Fibroblast of skin of scalp (primary cell): ENCODE measurements at places on chromosomes 3 and 15.
A peak's percentile ranks its signal among the peaks of the same experiment; 100 is the strongest.

DNA sequence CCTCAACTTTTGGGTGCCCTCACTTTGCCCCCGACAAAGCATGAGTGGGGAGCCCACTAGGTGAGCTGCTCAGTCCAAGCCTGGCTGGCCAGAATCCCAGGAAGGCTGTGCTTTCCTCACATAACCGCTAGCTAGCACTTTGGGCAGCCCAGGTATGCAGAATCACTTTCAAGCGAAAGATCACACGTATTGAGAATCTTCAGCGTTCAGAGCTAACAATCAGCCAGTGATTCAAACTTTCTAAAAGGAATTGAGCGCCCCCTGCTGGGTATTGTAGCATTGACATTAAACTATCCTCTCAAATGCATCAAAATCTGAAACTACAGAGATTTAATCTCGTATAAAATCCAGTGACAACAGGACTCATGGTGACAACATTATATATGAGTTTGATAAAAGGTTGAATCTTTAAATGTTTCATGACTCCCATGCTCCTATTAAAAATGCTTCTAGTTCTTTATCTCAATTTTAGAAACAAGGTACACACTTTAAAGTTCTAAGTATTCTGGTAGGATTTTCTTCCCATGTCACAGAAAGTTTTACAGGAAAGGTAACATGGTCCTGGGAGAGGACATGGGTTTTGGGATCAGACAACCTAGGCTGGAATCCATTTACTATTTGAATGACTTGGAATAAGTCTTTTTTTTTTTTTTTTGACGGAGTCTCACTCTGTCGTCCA lies 11.8 kb downstream of the ANAPC13 start:
- peak; percentile 85 for DNase-seq

DNA sequence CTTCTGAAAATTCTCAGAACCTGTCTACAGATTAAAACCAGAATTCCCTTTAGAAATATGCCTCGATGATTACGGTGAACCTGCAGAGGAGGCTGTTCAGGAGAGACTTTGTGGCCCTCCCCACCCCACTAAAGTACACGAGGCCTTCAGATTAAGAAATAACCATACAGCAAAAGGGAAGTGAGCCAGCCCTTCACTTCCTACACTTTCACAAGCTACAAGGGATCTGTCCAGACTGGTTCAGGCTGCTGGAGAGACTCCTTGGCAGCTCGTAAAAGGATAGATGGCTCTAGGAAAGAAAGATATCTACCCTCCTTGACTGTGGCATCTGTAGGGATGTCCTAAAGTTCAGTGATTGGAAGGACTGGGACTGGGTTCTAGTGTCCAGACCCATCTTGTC lies 102.6 kb downstream of the ALDH1A2 start:
- no peak for DNase-seq

GRCh38 chr3:8963137-8963853 lies at the start of gene RAD18:
Gene RAD18 (minus strand): TSS chr3:8963472. CDS start chr3:8963385, 87 bp downstream.
- DNase-seq = peak; percentile 93

DNA sequence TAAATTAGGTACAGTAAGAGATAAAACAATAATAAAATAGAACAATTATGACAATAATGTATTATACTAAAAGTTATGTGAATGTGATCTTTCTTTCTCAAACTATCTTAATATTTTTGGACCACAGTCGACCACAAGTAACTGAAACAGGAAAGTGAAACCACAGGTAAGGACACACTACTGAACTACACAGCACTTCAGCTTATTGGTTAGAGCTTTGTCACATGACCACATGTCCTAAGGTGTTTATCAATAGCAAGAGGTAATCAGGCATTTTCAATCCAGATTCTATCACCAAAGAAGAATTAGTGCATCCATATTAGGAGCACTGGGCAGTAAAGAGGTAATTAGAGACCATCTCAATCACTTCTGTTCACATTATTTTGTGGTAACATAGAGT lies 392.8 kb downstream of the RSL24D1 start:
- DNase-seq = no peak

DNA sequence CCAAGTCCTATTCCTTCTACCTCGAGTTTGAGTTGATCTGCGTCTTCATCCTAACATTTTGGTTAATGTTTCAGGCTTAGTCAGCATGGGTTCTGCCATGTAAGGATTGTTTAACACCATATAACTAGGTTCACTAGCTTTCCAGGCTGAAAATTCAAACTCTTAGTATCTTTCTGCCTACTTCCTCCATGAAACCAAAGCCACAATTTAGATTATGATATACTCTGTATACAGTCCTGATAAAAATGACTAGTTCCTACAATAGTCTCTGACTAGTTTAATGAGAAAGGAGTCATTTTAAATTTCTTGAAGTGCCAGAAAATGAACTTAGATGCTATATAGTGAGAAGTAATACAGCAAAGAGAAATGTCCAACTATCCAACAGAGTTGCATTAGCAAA lies 6.6 kb upstream of the BTLA start:
- DNase-seq = no peak

DNA sequence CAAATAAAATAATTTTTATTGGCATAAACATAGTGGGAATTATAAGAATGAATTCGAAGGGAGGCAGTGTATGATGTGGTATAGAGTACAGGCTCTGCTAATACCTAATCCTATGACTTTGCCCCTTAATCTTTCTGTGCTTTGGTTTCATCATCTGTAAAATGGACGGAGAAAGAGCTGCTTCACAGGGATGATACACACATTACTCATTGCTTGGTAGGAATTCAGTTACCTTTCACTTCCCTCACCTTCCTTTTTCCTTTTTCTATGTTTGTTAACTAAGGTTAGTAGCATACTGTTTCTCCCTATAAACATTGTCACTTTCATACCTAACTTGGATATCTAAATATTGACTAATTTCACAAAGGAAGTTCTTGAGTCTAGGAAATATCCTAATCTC lies 36.2 kb downstream of the LEKR1 start:
- DNase-seq = no peak

DNA sequence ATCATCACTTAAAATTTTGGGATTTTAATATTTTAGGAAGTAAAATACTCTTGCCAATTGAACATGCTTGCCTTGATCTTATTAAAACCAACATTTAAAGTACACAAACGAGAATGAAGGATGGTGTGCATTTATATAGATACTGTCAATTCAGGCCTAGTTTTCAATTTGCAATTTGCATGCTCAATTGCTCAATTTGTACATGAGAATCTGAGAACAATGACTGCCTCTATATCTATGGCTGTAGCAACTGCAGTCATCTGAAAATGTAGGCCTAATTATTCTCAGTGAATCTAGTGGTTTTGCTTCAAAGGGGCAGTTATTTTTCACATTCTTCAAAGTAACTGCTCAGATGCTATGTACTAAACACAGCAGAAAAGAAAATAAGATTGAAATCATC lies 18.8 kb downstream of the ZBBX start:
- DNase-seq = no peak

DNA sequence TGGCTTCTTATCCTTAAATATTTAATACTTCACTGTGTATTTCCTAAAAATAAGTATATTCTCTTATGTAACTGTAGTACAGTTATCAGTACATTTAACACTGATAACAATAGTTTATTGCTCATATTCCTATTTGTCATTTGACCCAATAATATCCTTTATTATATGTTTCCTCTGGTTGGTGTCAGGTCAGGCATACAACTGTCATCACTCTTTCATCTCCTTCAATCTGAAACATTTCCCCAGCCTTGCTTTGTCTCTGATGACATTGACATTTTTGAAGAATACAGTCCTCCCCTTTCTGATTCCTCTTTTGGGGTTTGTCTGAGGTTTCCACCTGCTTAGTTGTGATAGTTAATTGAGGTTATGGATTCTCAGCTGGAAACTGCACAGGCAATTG lies 27.8 kb downstream of the PLEKHO2 start:
- no peak for DNase-seq

GRCh38 chr15:58590926-58591325 lies 158.6 kb downstream of the ADAM10 start:
- DNase-seq = no peak

DNA sequence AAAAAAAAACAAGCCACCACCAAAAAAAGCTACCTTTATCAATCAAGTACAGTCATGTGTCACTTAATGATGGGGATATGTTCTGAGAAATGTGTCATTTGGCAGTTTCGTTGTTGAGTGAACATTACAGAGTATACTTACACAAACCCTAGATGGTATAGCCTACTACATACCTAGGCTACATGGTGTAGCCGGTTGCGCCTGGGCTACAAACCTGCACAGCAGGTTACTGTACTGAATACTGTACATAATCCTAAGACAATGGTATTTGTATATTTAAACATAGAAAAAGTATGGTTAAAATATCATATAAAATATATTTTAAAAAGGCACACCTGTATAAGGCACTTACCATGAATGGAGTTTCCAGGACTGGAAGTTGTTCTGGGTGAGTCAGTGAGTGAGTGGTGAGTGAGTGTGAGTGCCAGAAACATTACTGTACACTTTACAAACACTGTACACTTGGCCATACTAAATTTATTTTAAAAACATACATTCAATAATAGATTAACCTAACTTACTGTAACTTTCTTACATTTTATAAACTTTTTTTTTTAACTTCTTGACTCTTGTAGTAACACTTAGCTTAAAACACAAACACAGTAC lies 25.9 kb upstream of the JMJD7 start:
- DNase-seq = no peak

DNA sequence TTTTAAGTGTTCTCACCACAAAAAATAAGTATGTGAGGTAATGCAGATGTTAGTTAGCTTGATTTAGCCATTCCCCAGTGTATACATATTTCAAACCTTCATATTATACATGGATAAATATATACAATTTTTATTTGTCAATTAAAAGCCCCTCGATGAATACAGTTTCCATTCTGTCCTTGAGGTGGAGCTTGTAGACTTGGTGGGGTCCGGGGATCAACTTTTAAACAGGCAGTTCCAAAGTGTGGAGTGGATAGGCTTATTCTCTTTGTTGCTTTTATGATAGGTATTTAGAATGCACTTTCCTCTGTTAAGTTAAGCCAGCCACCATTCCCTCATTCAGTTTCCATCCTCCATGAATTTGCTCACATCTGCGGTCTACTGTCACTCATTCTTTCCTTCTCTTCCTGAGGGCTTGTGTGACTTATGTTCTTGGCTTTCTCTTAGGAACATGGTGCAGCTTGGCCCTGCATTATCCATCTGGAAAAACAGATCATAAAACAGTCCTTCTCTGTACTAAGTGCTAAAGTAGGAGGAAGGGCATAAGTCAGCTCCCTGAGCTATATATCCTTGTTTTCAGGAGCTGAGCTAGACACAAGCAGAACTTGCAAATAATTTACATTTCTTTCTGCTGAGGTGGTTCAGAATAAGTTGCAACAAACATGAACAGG lies 149.1 kb downstream of the NFKBIZ start:
- no peak for DNase-seq

GRCh38 chr3:131048030-131048429 lies 21.4 kb downstream of the NEK11 start:
- DNase-seq = no peak

DNA sequence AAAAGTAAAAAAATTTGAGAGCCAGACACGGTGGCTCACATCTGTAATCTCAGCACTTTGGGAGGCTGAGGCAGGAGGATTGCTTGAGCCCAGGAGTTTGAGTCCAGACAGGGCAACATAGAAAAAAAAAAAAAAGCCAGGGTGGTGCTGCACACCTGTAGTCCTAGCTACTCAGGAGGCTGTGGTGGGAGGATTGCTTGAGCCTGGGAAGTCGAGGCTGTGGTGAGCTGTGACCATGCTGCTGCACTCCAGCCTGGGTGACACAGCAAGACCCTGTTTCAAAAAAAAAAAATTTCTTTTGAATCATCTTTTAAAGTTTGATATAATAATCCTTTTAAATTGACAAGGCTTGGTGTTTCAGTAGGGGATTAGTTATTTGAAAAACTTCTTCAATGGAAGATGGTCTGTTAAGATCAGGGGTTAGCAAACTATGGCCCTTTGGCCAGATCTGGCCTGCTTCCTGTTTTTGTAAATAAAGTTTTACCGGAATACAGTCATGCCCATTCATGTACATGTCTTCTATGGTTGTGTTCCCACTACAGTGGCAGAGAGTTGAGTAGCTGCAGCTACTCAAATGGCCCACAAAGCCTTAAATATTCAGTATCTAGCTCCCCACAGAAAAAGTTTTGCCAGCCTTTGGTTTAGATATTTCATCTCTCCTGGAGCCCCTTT lies 28.9 kb downstream of the CDAN1 start:
- no peak for DNase-seq

GRCh38 chr15:41838400-41838897 lies at the start of gene PLA2G4B:
Gene PLA2G4B (plus strand): TSS chr15:41838847. CDS start chr15:41838914, 67 bp downstream.
- no peak for DNase-seq

GRCh38 chr3:197508461-197508860 lies 47.3 kb downstream of the BDH1 start:
- no peak for DNase-seq

- DNase-seq = no peak
Measured at GRCh38 chr3:161275919-161276318, 54.8 kb downstream of the NMD3 start.

- DNase-seq = peak; percentile 4
Measured at GRCh38 chr15:73325191-73325861, 43.4 kb downstream of the HCN4 start.

GRCh38 chr3:45402138-45402537 lies 13.8 kb downstream of the LARS2 start:
- DNase-seq = no peak

- peak; percentile 41 for DNase-seq
Measured at GRCh38 chr15:74589826-74590225, 25.8 kb upstream of the CLK3 start.

DNA sequence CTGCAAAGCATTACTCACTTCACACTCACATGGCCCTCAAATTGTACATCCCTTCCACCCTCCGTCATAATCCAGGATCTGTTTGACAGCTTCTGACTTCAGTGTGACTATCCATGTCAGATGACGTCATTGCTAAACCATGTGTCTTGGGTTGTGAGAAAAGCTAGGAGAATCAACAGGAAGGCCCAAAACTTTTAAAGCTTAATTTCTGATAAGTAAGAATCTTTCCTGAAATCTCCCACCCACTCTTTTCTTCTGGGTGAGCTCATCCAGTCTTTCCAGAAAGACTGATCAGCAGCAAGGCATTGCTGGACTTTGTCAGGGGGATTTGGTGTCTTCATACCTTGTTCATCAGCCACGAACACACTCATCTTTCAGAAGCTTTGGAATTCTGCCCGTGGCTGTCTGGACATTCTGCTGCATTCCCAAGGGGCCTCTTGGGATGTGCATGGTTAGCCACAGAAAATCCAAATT lies 11.5 kb upstream of the LMCD1 start:
- DNase-seq = peak; percentile 100

DNA sequence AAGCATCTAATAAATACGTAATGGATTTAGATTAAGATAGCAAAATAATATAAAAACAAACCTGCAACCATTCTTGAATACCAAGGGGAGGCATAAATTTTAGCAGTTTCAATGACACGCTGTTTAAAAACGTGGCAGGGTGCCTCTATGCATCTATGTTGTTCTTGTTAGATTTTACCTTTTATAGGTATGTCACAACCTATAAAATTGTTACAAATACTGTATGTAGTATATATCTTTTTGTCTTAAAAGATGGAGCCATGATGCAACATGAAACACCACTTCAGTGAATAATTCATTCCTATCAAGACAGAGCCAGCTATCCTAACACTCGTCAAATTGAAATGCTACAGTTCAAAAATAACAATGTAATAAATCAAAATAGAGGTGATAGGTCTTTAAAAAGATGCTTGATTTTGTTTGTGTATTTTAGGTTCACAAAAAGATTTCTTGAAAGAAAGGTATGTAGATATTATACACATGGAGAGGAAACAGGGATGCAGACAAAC lies 1059.2 kb downstream of the ROBO1 start:
- no peak for DNase-seq

- DNase-seq = no peak
Measured at GRCh38 chr15:27042230-27042629, 71.2 kb downstream of the GABRG3 start.
